Esophagus muscularis mucosa (tissue), 4 donors: ENCODE measurements at places on chromosomes 16 and 17.

DNA sequence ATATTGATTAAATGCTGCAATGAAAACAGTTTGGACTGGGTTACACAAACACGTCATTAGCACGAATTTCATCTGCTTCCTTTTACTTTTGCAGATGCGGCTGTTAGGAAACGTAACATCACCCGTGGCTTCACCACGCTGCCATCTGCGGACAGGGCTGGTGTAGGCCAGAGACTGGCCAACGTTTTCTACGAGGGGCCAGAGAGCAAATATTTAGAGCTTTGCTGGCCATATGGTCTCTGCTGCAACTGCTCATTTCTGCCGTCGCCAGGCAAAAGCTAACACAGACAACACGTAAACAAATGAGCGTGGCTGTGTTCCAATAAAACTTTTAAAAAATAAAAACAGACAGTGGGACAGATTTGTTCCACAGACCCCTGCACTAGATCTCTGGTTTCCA, 96.6 kb downstream of the ENGASE start:
- H3K4me3 ChIP-seq, result no peak overlapping the region
- H3K4me1 ChIP-seq, result no peaks in the 10 kb centered on the region
- DNase-seq, result no peak
- H3K27ac ChIP-seq, result no peak overlapping the region

- no peaks in the 10 kb centered on the region for H3K4me1 ChIP-seq
- H3K27ac ChIP-seq, result peak overlapping the region; percentile 98
- DNase-seq, result no peak
- H3K27me3 ChIP-seq, result no peaks in the 10 kb centered on the region
- peak overlapping the region; percentile 93 for H3K4me3 ChIP-seq
- peaks cover 17% of the 10 kb centered on the region for H3K36me3 ChIP-seq
Observed at GRCh38 chr17:68248199-68248825, 469 bp downstream of the AMZ2 start.

GRCh38 chr16:1890024-1890707, 18.2 kb upstream of the MEIOB start:
- no peaks in the 10 kb centered on the region for H3K4me1 ChIP-seq
- H3K27ac ChIP-seq, result no peak overlapping the region
- H3K36me3 ChIP-seq, result no peaks in the 10 kb centered on the region
- H3K27me3 ChIP-seq, result no peaks in the 10 kb centered on the region
- DNase-seq, result no peak

- no peak overlapping the region for H3K27ac ChIP-seq
- H3K27me3 ChIP-seq, result no peaks in the 10 kb centered on the region
- H3K36me3 ChIP-seq, result no peaks in the 10 kb centered on the region
- no peaks in the 10 kb centered on the region for H3K4me1 ChIP-seq
- no peak for DNase-seq
Observed at GRCh38 chr17:35892091-35893035, 12.2 kb upstream of the CCL5 start.

- H3K36me3 ChIP-seq, result no peaks in the 10 kb centered on the region
- no peaks in the 10 kb centered on the region for H3K27me3 ChIP-seq
- no peak for DNase-seq
- H3K4me3 ChIP-seq, result no peak overlapping the region
Observed at GRCh38 chr17:69423450-69423849, 9.0 kb downstream of the MAP2K6 start.

GRCh38 chr17:9472094-9472493, 103.5 kb downstream of the STX8 start:
- H3K4me1 ChIP-seq, result peaks cover 28% of the 10 kb centered on the region
- no peak overlapping the region for H3K4me3 ChIP-seq
- DNase-seq, result no peak
- H3K27ac ChIP-seq, result no peak overlapping the region
- no peaks in the 10 kb centered on the region for H3K36me3 ChIP-seq
- H3K27me3 ChIP-seq, result no peaks in the 10 kb centered on the region
